Effector CD8-positive, alpha-beta T cell (primary cell): ENCODE measurements at places on chromosomes 3 and 15.

- no peak for DNase-seq
Observed at GRCh38 chr15:58401276-58401675, 30.5 kb upstream of the LIPC start.

DNA sequence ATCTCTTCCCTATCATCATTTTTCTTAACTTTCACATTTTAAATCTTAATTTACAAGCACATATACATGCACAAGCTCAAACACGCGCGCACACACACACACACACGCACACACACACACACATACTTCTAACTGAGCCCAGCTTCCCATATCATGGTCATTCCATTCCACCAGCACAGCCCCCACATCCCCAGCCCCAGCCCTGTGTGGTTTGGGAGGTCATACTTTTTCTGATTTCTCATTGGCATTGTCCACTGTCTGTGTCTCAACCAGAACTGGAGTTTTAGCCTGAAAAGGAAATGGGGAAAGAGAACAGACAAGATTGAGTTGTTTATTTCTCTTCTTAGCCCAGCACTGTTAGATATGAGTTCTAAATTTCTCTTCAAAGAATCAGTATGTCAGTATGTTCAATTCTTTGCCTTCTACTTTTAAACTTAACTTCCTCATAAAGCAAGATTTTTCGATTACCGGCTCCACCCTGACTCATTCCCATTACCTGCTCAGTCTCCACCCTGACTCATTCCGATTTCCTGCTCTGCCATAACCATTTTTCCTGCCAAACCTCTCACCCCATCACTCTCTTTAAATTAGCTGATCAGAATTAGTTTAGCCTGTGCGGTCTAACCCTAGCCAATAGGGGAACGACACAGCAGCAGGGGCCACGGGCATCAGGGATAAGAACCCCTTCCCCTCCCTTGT, 6.4 kb downstream of the IQCF1 start:
- no peak for DNase-seq

GRCh38 chr15:82870727-82871320, 61.4 kb downstream of the WHAMM start:
- no peak for DNase-seq

DNA sequence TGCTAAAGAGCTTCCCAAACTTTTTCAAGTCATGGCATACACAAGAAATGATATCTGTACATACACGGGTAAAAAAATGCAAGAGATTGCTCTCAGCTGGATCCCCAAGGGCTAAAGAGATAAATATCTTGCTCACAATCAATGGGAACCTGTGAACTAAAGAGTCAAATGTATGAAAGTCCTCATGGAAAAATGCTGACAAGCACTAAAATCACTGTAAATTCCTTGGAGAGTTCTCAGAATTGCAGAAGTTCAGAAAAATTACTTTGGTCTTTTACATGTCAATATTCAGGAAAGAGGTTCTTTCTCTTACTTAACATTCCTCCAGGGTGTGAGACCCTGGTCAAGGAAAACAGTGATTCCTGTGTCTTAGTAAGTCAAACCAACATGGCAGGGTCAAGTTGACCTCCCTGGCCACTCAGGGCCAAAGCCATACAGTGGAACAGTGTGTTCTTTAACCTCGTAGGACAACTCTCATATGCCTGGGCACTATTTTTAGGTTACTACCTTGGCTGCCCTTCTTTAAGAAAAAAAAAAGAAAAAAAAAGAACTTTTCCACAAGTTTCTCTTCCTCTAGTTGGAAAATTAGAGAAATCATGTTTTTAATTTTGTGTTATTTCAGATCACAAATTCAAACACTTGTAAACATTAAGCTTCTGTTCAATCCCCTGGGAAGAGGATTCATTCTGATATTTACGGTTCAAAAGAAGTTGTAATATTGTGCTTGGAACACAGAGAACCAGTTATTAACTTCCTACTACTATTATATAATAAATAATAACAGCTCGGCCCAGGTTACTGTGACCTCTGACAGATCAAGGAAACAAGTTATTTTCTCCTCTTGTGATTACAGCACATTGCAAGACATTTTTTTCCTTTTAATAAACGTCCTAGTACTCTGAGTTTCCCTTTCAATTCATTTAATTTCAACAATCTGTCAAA, 12.5 kb downstream of the SSR3 start:
- no peak for DNase-seq

GRCh38 chr3:52794612-52795099, at the start of gene ITIH3:
Gene ITIH3, plus strand, starts transcription at chr3:52794796. Its CDS starts 8 bp downstream, at chr3:52794804.
- no peak for DNase-seq

DNA sequence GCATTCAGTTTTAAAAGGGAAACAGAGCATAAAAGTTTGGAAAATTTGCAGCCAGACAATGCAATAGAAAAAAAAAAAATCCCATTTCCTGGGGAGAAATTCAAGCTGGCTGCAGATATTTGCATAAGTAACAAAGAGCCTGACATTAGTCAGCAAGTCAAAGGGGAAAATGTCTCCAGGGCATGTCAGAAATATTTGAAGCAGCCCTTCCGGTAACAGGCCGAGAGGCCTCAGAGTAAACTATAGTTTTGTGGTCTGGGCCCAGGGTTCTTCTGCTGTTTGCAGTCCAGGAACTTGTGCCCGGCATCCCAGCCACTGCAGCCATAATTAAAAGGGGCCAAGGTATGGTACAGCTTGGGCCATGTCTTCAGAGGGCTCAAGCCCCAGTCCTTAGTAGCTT, 411.6 kb upstream of the BCHE start:
- DNase-seq = no peak

DNA sequence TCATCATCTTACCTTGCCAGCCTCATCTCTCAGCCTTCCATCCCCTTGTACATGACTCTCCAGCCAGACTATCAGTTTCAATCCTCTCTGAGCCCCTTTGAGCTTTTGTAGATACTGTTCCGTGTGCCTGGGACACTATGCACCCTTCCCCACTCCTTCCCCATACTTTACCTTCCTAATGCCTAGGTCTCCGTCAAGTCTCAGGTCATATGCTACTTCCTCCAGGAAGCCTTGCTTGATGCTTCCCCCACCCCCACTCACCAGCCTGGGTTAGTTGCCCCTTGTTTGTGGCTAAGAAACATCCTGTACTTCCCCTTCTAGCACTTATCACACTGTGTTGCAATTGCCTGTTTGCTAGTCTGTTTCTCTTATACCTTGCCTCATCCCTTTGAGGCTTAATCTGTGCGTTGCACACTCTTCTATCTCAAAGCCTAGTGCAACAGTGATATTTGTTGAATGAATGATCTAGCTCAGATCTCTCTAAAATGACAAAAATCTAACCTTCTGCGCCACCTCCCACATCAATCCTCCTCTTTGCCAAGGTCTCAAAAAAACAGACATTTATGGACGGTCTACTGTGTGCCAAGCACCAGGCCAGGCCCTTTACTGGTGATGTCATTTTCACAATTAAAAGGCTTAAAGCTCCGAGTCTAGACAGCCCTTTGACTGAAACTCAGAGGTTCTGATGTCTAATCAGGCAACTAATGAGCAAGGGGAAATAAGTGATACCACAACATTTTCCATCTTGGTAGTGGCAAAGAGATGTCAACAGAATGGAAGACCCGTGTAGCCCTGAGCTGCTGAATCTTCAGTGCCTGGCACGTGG, 6.5 kb upstream of the USP3 start:
- DNase-seq = peak; percentile 49

DNA sequence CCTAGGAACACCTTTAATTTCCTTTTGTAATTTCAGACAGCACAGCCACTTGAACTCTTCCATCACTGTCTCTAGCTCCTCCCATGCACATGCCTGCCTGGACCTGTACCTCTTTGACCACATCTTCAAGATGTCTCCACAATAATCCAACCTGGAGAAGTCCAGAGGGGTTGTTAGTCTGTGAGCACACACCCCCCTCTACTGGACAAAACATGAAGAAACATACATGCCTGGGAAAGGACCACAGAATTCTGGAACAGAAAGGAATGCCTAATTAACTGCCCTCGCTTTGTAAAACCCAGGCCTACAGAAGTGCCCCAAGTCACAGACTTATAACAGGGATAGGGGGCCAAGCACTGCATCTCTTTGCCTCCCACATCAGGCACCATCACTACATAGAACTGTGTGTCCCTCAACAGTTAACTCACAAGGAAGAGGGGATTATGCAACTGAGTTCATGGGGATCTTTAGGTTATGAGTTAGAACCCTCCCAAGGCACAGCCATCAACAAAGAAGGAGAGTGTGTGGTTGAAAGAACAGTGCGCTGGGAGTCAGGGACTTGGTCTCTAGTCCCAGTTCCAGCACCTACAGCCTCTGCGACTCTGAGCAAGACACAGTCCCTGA, 61.7 kb downstream of the FMN1 start:
- no peak for DNase-seq

DNA sequence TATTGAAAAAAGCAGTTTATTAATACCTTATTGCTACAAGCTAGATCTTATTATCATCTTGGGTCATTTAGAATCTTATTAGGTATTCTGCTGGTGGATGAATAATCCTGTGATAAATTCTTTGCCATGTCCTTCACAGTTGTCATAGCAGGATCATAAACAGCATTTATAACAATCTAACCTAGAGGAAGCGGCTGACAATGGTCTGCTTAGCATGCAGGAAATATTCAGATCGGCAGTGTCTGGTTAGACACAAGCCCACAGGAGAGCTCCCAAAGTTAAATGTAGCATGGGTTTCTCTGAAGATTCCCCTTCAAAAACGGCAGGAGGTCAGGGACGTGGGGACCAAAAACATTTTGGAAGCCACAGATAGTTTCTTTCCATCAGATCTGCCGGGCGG, 179.3 kb downstream of the FOXB1 start:
- no peak for DNase-seq

DNA sequence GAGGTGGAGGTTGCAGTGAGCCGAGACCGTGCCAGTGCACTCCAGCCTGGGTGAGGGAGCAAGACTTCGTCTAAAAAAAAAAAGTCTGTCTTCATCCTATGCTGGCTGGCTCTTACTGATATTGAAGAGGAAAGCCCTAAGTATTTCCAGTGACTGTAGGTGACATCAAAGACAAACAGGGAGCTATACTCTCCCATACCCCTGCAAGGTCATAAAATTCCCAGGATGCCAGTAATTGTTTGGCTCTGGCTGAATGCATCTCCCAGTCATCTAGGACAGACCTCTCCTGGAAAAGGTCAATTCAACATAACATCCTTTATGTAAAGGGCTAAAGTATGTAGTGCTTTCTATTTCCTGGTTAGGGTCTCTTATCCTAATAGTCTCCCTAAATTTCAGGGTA, 8.0 kb downstream of the ZBBX start:
- no peak for DNase-seq

GRCh38 chr3:188491276-188491687, 337.3 kb downstream of the LPP start:
- no peak for DNase-seq

DNA sequence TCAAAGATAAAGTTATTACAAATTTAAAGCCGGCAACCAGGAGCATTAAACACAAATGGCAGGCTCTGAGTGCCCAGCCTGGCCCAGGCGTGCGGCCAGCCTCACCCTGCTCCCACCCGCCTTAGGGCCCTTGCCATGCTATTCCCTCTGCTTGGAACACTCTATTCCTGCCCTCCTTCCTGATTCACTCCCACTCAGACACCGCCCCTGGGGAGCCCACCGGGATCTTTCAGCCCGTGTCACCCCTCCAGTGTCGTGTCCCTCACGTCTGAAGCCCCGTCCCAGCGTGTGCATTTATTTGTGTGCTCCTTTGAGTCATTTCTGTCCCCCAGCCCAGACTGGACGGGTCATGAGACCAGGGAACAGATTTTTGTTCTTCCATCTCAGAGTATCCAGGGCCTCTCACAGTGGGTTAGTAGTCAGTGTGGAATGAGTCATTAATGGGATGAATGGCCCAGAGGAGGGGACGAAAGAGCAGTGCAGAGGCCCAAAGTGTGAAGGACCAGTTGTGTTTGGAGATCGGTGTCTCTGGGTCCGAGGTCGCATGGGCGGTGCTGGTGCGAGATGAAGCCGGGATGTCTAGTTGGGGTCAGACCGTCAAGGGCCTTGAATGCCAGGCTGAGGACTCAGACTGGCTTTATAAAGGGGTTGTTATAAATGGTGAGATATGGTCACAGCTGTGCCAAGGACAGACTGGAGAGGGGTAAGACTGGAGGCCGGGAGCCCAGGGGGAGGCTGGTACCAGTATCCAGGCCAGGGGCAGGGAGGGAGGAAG, 58.9 kb upstream of the SLC6A6 start:
- no peak for DNase-seq

GRCh38 chr3:25515171-25515570, 87.1 kb downstream of the RARB start:
- no peak for DNase-seq

DNA sequence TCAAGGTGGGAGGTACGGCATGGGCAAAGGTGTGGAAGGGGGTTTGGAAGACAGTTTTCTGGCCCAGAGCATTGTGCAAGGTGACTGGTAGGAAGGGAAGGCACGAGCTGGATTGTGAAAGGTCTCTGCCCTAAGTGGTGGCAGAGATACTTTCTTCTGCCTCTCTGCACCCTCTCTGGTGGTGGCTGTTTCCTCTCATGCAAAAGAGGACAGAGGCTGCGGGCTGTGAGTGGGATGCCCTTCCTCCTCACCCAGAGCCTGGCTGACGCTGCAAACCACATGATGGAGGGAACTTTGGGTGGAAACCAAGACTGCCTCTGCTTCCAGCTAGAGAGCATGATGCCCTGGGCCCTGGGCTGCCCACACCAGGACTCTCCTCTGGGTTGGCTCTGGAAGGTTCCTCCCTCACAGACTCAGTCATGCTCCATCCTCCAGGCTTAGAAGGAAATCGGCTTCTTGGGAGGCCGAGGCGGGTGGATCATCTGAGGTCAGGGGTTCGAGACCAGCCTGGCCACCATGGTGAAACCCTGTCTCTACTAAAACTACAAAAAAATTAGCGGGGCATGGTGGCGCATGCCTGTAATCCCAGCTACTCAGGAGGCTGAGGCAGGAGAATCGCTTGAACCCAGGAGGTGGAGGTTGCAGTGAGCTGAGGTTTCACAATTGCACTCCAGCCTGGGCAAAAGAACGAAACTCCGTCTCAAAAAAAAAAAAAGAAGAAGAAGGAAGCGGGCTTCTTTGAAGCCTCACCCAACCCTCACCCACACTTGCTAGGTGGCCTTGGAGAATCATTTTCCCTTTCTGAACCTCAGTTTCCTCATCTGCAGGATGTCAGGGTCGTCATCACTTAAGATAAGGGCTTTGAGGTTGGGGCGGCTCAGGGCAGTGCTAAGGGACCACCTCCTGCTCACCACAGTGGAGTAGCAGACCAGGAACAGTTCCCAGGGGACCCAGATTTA, 8.3 kb downstream of the PSTPIP1 start:
- DNase-seq = peak; percentile 23

- DNase-seq = no peak
Observed at GRCh38 chr3:128464702-128465101, 2.0 kb downstream of the DNAJB8 start.
